ENCODE measurements at places on chromosomes 12 and 14.

GRCh38 chr14:96400495-96400894, 8.6 kb downstream of the AK7 start:
- DNase-seq, result no peak

DNA sequence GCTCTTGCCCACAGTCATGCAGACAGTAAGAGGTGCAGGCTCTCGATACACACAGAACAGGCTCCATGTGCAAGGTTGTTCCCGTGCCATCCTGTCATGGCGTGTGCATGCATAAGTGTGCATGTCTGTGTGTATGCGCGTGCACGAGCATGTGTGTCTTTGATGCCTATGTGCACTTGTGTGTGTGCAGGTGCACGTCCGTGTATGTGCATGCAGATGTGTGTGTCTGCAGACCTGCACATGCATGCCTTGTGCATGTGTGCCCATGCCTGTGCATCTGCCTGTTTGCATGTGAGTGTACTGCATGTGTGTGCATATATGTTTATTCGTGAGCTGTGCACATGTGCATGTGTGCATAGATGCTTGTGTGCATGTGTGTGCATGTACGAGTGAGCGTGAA, 309.8 kb downstream of the TMEM121 start:
- DNase-seq, result no peak

- no peak for DNase-seq
These were observed 108.6 kb downstream of the ETV6 start for GRCh38 chr12:11758087-11758486.

- no peak for DNase-seq
These were observed 50.1 kb upstream of the PPFIA2 start for GRCh38 chr12:81809113-81809777.

DNA sequence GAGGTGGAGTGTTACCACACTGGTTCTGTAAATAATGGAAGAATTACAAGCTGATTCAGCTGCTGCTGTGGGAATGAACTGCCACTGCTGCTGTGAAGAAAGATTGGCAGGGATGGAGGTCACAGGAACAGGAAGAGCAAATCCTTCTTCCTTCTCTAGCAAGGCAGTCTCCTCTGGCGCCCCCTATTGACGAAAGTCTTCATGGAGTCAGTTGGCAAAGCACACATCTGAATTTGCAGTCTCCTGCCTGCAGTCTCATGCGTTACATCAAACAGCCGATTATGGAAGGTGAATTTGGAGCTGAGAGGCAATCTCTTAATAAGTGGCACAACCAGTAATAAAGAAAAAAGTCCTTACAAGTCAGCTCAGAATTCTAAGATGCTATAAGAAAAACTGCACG, 106.0 kb upstream of the TMTC1 start:
- peak; percentile 15 for DNase-seq

- no peak for DNase-seq
These were observed 12.8 kb upstream of the GOLGA5 start for GRCh38 chr14:92781350-92781749.

DNA sequence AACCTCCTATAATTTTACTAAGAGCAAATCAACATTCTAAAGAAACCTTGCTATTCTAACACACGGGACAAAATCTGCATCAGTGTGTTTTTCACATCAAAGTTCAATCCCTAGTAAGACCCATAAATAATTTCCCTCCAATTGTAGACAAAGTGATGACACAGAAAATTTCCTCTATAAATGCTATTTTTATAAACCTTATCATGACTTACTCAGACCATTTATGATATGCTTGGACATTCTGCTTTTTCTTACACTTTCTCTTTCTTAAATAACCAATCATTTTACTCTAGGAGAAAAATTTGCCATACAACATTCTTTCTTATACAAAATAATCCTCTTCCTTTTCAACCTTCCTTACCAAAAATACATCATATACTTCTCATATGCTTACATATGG, 67.0 kb downstream of the SDR9C7 start:
- no peak for DNase-seq

GRCh38 chr12:71938728-71939385, at the start of gene TPH2:
Gene TPH2, plus strand, starts transcription at chr12:71938845. Its CDS starts 142 bp downstream, at chr12:71938987.
- peak; percentile 69 for DNase-seq

- no peak for DNase-seq
These were observed 59.7 kb upstream of the KCNH3 start for GRCh38 chr12:49478949-49479664.

DNA sequence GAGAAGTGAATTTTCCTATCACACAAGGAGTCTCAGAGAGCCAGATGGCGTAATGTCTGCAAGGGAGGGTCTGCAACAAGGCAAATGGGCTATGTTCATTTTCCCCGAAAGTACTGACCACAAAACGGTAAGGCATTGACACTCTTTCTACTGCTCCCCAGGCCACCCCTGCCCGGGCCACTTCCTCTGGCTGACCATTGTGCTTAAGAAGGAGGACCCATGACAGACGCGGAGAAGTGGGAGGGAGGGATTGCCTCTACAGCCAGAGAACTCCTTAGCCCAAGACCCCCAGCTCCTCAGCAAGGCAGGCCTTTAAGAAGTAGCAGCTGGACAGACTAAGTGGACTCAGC, 1.2 kb downstream of the NCKAP5L start:
- no peak for DNase-seq

DNA sequence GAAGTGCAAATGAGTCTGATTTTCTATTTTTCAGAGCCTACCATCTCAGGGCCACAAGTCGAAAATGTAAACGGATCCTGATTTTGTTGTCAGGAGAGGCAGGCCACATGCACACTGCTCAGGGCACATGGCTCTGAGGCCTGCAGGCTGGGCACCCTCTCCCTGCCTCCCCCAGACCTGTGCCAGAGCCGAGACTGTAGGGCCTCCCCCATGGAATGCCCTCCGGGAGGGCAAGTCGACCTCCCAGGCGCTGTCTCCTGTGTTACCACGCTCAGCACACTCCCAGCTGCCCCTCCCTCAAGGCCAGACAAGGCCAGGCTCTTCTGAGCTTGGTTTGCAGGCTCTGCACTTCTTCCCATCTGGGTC, 121.7 kb downstream of the CRACR2A start:
- no peak for DNase-seq

- DNase-seq, result no peak
These were observed 19.2 kb upstream of the MGAT4C start for GRCh38 chr12:86275356-86275755.

- no peak for DNase-seq
These were observed 192.1 kb upstream of the GARIN6 start for GRCh38 chr12:99455350-99456035.

DNA sequence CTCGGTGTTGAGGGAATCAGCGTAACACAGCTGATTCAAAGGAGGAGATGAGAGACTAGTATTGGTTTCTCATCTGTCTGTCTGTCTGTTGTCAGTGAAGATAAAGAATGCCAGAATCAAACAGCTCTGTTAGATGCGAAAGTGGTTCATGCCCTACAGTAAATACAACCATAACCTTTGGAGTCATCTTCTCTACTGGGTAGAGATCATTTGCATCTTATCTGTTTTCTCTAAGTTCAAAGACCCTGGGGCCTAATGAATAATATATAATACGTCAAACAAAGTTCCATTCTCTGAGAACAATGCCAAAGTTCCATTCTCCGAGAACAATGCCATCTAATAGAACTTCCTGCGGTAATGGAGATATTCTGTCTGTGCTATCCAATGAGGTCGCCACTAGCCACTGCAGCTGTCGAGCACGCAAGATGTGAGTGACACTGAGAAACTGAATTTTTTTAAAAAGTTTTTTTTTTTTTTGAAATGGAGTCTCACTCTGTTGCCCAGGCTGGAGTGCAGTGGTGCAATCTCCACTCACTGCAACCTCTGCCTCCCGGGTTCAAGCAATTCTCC, 6.6 kb downstream of the IL31 start:
- no peak for DNase-seq

DNA sequence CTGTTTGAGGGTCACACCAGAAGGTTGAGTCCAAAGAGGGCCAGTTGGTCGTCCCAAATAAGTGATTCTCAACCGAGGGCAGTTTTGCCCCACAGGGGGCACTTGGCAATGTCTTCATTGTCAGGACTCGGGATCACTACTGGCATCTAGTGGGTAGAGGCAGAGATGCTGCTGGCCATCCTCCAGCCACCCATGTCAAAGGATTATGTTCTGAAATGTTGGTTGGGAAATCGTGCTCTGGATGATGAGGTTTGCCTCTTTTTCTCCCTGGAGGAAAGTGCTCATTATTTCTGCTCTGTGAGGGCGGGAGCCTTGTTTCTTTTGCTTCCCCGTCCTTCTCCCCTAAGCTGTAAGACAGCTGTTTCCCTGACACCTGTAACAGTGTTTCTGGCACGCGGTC, 3.6 kb downstream of the ZNF839 start:
- DNase-seq, result peak; percentile 80

DNA sequence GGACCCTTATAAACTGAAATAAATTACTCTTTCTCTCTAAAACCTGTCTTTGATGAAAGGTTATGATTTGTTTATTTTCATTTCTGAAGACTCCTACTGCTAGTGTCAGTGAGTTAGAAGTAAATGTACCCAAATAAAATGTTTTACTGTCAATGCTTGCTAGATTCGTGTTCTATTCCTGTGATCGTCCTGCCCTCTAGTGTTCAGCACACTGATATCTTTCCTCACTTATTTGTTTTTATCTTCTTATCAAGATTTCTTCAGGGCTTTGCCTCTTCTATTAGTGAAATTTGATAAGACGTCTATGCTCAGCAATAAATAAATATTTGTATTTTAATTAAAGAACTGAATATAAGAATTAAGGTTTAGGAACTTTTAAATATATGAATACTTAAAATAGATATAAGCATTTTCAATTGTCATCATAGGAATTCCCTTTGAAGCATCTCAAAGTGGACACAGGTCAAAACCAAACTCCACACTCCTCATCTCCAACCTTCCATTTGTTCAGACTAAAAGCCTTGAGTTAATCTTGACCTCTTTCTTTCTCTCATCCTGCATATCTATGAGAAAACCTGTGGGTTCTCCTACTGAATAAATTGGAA, 75.8 kb downstream of the C12orf50 start:
- DNase-seq, result peak; percentile 63

DNA sequence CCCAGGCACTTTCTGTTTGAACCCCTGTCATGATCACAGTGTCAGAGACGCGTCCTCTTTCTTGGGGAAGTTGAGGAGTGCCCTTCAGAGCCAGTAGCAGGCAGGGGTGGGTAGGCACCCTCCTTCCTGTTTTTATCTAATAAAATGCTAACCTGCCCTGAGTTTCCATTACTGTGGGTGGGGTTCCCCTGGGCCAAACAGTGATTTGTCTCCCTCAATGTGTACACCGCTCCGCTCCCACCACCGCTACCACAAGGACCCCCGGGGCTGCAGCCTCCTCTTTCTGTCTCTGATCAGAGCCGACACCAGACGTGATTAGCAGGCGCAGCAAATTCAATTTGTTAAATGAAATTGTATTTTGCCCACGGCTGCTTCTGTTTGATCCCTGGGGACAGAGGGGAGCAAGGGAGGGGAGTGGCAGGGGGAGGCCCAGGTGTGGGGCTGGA, 5.1 kb downstream of the SHMT2 start:
- DNase-seq, result no peak

GRCh38 chr12:13986031-13986430, 4.6 kb upstream of the GRIN2B start:
- DNase-seq, result no peak

DNA sequence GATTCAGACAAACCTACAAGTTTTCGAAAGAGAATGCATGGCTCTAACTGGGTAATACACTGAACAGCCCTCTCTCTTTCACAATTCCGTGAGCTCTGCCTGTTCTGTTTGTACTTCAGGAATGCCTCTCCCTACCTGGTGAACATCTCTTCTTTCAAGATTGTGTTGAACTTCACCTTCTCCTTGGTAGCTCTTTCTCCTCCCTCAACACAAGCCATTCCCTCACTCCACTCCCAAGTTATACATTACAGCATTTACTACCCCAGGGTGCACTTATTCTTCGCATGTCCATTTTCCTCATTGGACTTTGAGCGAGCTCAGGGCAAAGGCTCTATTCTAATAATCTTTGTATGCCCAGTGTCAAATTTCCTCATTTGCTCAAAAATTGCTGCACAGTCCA, 28.3 kb downstream of the NRDE2 start:
- no peak for DNase-seq

- no peak for DNase-seq
These were observed 88.5 kb upstream of the METAP2 start for GRCh38 chr12:95385246-95386035.

- DNase-seq, result no peak
These were observed 208.1 kb downstream of the PTPRO start for GRCh38 chr12:15530361-15530760.

DNA sequence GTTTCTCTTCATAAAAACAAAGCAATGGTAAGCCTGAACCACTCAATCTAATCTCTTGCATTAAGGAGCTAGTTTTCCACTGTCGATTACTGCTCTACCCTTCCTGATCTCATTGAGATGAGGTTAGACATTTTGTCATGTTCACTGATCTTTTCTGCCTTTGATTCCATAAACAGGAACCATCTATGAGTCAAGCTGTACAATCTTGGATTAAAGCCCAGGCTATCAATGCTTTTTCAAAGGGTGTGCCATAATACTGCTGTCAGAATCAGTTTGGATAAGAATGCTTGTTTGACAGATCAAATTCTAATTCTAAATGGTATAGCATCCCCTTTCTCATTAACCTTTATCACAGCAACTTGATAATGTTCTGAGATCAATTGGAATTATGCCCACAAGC, 16.1 kb downstream of the GRIP1 start:
- no peak for DNase-seq

DNA sequence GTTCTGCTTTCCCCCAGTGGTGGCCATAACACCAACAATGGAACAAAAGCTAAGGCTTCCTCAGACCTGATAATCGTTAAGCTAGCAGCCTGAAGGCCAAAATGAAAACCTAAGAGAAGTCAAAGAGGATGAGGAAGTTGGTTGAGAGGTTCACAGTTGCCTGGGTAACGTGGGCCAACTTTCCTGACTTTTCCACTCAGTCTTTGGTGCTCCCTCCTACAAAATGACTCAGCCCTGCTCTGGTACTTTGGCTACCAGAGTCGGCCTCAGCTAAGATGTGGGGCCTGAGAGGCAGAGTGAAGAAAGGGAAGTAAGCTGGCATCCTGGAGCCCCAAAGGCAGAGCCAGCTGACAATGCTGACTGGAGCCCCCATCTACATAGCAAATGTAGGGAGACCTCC, 14.9 kb upstream of the FKBP11 start:
- no peak for DNase-seq

GRCh38 chr12:89225401-89225800, 126.9 kb downstream of the DUSP6 start:
- no peak for DNase-seq

DNA sequence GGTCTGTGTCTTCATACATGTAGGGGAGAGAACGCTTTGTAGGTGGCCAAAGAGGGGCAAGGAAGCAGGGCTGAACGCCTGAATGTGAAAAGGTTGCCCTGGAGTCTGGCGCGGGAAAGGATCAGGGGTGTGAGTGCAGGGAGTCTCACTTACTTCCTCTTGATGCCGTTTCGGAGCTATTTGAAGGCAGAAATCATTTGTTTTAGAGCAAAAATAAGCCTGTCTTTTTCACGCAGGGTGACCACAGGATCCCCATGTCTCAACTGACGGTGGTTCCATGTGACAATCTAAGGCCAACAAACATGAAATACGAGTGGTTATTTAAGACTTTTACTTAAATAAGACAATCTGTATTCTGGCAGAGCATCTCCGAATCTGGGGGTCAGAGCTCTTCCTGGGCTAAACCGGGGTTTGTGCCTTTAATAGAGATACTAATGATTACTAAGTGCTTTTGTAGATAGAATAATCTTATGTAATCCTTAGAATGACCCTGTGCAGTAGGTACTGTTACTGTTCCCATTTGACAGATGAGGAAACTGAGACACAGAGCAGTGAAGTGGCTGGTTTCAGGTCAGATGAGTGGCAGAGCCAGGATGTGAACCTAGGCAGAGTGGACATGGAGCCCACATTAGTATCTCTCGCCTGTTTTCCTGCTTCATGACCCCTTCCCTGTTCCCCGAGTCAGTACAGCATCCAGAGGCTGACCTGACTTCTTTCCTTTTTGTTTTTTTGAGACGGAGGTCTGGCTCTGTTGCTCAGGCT, 1.9 kb downstream of the BRI3BP start:
- DNase-seq, result no peak

All from NCI-H460 (cell line).